ENCODE measurements at places on chromosomes 3 and 15.

GRCh38 chr15:44102675-44103254, 92.3 kb downstream of the FRMD5 start:
- DNase-seq: no peak

DNA sequence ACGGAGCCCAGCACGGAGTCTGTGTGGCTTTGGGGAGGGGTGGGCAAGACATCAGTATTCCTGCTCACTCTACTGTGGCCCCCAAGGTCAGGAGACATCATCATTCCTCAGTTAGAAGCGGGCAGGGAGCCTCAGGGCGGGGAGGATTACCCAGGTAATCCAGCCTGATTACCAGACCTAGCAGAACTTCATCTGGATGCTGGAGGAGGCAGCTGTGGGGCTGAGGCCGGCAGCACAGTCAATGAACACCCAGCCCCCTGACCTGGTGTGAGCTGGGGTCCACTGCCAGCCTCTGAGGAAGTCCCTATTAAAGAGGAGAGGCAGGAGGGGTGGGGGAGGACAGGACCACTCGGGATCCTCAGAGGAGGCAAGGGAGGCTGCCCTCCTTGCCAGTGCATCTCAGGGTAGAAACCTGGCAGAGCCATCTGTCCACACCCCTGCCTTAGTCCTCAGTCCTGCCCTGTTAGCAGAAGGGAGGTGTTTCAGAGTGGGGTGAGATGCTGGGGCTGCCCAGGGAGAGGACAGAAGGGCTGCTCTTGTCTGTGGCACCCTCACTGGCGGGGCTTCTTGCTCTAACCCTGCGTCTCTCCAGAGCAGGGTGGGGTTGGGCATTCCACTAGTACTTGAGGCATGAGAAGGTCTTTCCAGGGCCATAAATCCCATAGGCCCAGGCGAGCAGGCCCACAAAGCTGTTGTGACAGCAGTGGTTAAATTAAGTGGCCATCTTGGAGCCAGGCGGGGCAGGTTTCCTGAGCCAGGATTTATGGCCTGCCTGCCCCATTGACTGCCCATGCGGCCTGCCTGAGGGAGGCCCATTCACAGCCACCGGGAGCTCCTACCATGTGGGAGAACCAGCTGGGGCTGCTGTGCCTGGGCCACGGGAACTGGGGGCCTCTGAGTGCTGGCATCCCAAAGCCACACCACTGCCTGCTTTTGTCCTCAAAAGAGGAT, 82.1 kb downstream of the LINGO1 start:
- no peak for DNase-seq

GRCh38 chr3:78178740-78179363, 1139.0 kb downstream of the ROBO2 start:
- no peak for DNase-seq

DNA sequence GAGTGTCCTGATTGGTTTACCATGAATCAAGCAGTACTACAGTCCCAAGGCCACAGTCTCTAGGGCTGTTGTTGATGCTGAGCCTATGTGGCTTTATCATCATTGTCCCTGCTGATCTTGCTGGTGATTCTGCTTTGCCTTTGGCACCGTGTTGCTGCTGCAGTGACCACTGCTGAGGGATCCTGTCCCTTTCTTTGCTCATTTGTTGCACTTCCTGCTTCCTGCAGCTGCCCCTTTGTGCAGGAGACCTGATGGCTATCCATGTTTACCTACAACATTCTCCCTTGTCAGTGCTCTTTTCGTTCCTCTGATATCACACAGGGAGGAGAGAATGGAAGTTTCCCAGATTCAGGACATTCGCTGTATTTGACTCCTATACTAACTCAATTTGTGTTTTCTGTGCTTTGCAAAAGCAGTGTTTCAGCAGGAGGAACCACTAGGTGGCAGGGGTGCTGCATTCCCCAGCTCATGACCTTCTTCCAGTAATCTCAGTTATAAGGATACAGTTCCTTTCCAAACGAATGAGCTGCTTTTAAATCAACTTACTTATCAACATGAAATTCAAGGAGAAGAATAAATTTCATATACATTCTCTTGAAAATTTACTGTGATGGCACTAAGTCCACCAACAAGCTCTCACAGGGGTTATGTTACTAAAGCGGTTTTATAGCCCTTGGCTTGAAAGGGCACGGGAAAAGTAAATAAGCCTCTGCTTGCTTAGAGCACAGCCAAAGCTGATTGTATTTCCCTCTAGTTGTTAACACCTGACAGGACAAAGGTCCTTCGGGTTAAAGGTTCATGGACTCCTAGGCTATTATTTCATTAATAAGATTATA, 9.7 kb upstream of the THUMPD3 start:
- peak; percentile 60 for DNase-seq

DNA sequence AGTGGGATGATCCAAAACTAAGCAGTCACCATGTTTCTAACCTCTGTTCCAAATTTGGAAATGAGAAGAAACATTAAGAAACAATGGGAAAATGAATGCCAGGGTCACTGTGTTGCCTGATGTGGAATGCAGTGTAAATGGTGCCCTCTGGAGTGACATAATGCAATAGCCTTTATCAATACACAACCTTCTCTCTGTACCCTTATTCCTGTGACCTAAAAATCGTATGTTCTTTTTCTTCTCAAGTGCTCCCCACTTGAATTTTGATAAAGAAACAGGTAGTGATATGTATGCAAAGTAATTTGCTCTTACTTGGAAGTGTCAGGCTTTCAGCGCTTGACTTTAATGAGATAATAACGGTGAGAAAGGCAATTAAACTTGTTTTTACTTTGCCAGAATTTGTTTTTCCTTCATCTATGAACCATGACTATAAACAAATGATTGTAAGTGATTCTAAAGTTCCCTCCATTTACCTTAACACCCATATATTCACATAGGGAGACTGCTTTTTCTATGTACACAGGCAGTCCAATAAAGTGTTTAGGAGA, 145.8 kb upstream of the THRB start:
- DNase-seq: no peak

GRCh38 chr3:129651435-129652202, 45.1 kb upstream of the PLXND1 start:
- DNase-seq: no peak

GRCh38 chr3:128879991-128880390, 571 bp downstream of the ACAD9 start:
- no peak for DNase-seq

GRCh38 chr15:88909956-88910831, 3.0 kb downstream of the MFGE8 start:
- DNase-seq: no peak

DNA sequence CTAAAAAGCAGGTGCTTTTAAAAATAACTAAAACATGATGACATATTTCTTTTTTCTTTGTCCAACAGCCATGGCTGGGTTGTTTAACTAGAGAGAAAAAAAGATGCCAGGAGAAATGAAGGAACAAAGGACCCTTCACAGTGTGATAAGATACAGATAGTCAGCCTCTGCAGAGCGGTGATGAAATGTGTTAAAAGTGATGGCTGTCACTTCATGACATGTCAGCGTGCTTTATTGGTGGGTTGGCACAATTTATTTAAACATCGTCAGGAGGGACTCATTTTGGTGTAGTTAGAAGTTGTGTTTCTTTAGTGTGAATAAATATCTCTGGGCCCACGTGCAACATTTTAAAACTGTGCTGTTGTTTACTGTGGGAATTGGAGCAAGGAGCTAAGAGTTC, 887.4 kb upstream of the CFAP20DC start:
- no peak for DNase-seq

GRCh38 chr3:123330441-123330991, 118.4 kb downstream of the ADCY5 start:
- no peak for DNase-seq

- no peak for DNase-seq
These were observed 769.1 kb upstream of the CFAP20DC start for GRCh38 chr3:59818919-59819300.

GRCh38 chr3:52238761-52239701, at the start of gene TWF2:
Gene TWF2 (minus strand): TSS chr3:52239158. CDS start chr3:52239016, 142 bp downstream.
- peak; percentile 87 for DNase-seq

DNA sequence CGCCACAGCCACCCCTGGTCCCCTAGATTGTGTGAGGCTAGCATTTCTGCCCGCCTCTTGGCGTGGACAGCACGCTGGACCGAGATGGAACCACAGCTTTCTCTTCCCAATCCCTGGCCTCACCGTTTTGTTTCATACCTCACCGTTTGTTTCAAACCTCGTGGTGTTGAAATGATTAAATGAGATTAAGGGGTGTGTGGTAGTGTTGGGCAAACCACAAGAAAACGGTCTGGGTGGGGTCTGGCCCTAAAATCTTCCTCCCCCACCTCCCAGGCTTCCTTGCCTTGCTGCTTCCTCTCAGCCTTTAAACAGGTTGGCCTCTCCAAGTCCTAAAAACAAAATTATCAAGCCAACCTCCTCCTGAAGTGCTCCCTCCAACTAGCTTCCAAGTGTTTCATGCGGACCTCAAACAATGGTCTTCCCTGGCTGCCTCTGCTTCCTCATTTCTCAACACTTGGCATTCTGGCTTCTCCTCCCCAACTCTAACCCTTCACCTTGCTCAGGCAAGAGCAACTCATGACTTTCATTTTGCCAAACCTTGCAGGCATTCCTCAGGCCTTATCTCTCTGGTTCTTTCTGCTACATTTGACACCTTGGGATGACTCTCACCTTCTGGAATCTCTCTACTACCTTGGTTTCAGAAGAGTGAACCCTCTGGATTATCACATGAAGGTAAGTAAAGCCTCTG, 1.4 kb upstream of the ATP13A3 start:
- peak; percentile 55 for DNase-seq

GRCh38 chr3:104154896-104155295, 1211.8 kb upstream of the ALCAM start:
- no peak for DNase-seq

- DNase-seq: no peak
These were observed 13.3 kb upstream of the LMAN1L start for GRCh38 chr15:74799255-74799855.

- no peak for DNase-seq
These were observed 112.4 kb downstream of the ABI3BP start for GRCh38 chr3:100880845-100881244.

GRCh38 chr3:54999811-55000210, 72.0 kb upstream of the LRTM1 start:
- DNase-seq: no peak

DNA sequence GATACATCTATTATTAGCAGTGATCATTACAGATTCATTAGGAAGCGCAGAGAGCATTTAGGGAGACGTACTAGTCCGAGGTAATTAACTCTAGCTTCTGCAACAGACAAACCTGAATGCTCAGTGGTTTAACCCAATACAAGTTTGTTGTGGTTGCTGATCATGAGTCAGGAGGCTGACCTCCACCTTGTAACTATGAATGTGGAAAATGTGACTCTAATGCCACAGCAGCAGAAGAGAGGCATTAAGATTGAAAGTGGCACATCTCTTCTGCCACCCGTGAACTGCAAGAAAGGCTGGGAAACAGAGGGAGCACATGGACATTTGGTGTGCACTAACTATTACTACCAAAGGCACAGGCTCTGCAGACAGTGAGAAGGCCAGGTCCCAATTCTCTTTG, 71.2 kb upstream of the C3orf80 start:
- peak; percentile 15 for DNase-seq

- no peak for DNase-seq
These were observed 134.6 kb upstream of the ROPN1 start for GRCh38 chr3:124126436-124127023.

DNA sequence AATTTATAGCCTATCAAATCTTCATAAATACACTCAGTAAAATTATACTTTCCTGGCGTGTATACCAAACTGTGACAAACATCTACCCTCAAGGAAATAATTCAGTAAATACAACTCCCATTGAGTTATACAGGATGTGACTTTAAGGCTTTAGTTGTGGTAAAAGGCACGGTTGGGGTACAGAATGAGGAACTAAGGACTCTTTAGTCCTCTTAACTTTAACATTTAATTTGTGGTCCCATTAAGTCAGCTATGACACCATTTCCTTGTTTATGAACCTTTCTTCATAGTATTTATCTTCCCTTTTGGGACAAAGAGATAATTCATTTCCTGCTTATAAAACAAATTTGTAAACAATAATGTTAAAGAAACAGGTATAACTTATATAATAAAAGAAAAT, 30.2 kb downstream of the IFT80 start:
- DNase-seq: no peak

- DNase-seq: peak; percentile 7
These were observed 54.1 kb downstream of the LEO1 start for GRCh38 chr15:51917493-51917892.

DNA sequence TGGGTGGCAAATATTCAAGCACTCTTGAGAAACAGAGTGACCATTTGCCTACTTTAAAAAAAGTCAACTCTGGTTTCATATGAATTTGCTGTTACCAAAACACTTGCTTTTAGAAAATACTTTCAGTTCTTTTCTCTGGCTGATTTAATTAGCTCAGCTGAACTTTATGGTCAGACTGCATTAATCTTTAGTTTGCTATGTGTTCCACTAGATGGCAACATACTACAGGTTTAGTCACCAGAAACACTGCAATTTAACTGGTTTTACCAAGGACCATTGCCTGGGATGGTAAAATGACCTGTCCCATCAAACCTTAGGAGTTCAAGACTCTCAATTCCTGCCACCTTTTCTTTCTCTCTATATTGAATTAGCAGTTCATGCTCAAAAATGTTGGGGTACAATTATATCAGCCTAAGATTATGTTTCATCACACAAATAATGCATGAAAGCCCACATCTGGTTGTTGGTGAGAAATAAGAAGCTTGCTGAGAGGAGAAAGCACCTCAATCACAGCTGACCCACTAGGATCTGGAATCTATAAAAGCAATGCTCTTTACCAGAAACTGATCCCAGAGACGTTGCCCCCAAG, 14.2 kb downstream of the EIF4E3 start:
- peak; percentile 67 for DNase-seq

GRCh38 chr3:131735544-131735943, 232.8 kb upstream of the MRPL3 start:
- DNase-seq: no peak

DNA sequence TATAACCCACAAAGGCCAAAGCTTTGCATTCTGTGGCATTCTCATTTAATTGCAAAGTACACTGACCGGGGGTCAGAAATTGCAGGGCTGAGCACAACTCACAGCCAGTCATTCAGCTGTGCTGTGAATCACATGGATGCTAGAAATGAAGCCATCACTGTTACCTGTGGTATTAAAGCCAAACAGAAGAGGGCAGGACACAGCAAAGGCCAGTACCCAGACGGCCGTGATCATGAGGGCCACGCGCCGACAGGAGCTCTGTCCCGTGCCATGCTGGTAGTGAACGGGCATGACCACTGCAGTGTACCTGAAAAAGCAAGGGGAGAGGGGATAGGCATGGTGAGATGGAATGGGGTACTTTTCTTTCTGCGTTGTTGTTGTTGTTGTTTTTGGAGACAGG, 31.6 kb downstream of the DRD3 start:
- DNase-seq: no peak

DNA sequence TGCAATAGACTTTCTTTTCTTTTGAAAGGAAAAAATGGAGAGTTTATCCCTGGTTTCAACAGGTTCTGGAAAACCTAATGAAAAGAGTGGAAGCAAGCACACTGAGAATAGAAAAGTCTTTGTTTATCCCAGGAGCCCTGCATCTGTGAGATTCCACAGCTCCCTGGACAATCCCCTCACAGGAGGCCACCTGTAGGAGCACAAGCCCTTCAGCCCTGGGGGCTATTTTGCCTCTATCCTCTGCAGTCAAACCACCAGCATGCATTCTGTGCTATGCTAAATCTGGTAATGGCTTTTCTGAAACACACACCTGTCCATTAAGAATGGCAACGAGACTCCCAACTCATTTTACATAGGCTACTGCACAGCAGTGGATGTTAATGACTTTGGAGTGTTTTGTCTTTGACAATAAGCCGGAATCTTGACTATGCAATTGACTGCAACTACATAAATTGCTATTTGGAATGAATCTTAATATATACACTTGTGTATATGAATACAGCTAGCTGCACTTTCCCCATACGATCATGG, 369.4 kb downstream of the NR2F2 start:
- DNase-seq: no peak

- DNase-seq: no peak
These were observed 33.2 kb upstream of the ZNF710 start for GRCh38 chr15:89967881-89968280.

Measured in activated CD4-positive, alpha-beta T cell treated with anti-CD3 and anti-CD28 coated beads, Interleukin-2, Interleukin-4, amounts not matched to agents 100 ng/mL and 50 ng/mL, durations not matched to agents 16 hours and 8 hours (primary cell).